ENCODE measurements at places on chromosomes 2 and 18. TPM values are rescaled to one million over a fixed set of nuclear protein-coding genes. Genes with fewer than 3 reads are reported as not detected.

The TUBA3E gene
- total RNA-seq: not detected

The ARHGAP25 gene
- total RNA-seq: 0.29 TPM

The FLACC1 gene
- total RNA-seq: 1.5 TPM

The MEP1B gene
- not detected for total RNA-seq

The ABCB11 gene
- under 0.01 TPM for total RNA-seq

The SERPINB4 gene
- not detected for total RNA-seq

The CTDSP1 gene
- 53.3 TPM for total RNA-seq

The LYPD6B gene
- total RNA-seq: 2.9 TPM
